ENCODE measurements at places on chromosomes 13 and 19. TPM values are rescaled to one million over a fixed set of nuclear protein-coding genes. Genes with fewer than 3 reads are reported as not detected.

The WTIP gene
- 45.9 TPM for total RNA-seq

The ZNF888 gene
- 15.3 TPM for total RNA-seq

The CEACAM19 gene
- total RNA-seq, result 11.0 TPM

DNA sequence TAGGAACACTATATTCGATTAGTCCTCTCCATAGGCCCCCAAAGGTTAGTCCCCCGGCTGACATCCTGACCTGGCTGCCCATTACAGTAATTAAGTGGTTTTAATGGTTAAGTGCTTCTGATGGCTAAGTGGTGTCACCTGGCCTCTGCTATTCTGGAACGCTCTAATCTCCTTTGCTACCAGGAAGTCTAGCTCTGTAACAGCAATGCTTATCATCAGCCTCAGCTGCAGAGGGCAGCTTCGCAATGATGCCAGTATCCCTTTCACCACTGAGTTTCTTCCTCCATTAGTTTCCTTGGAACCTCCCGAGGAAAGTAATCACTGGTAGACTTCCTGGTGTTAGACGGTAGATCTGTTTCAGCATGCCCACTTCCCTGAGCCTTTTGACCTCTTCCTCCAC lies 8.6 kb upstream of the RNF6 start:
- no peak overlapping the region for H3K4me3 ChIP-seq
- DNase-seq, result no peak
- H3K27ac ChIP-seq, result no peak overlapping the region
- H3K4me1 ChIP-seq, result no peaks in the 10 kb centered on the region
- H3K36me3 ChIP-seq, result no peaks in the 10 kb centered on the region
- H3K27me3 ChIP-seq, result peaks cover 7% of the 10 kb centered on the region

DNA sequence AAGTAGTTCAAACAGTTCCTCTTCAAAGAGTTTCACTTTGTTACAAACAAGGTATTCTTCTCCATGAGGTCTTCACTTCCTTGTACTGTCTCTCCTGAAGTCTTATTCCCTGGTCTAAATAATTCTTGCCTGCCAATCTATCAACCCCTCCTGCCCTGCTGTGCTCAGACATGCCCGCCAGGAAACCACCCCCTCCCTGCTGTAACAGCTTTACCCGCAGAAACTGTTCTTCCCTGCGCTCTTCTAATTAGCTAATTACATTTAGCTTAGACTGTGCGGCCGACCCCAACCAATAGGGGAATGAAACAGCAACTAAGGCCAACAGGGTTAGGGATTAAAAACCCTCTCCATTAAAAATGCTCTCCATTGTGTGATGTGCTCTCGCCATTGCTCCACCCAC lies 46.7 kb downstream of the ZNF846 start:
- H3K27me3 ChIP-seq, result no peaks in the 10 kb centered on the region
- no peaks in the 10 kb centered on the region for H3K36me3 ChIP-seq
- no peak overlapping the region for H3K4me3 ChIP-seq
- no peak overlapping the region for H3K27ac ChIP-seq

DNA sequence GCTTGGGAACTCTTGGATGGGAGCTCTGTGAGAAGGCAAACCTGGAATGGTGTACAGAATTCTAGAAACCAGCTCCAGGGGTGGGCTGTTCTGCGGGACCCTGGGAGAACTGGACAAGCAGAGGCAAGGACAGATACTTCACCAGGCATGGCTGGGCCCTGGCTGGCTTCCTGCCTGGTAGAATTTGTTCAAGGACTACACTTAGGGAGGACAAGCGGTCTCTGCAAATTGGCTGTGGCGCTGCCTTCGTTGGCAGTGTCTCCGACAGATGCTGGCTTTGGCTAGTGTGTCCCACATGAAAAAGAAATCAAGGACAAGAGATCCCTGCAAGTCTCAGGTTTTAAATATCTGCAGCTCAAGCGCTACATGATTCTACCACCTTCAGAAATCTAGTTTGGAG lies 12.4 kb downstream of the CEBPG start:
- peaks cover under 1% of the 10 kb centered on the region for H3K36me3 ChIP-seq
- DNase-seq, result no peak
- no peak overlapping the region for H3K4me3 ChIP-seq

The HIPK4 gene
- 0.20 TPM for total RNA-seq

GRCh38 chr13:112452380-112453206 lies 76.4 kb downstream of the SPACA7 start:
- H3K27me3 ChIP-seq, result peaks cover 17% of the 10 kb centered on the region
- H3K36me3 ChIP-seq, result no peaks in the 10 kb centered on the region
- no peak for DNase-seq
- H3K4me1 ChIP-seq, result no peaks in the 10 kb centered on the region

DNA sequence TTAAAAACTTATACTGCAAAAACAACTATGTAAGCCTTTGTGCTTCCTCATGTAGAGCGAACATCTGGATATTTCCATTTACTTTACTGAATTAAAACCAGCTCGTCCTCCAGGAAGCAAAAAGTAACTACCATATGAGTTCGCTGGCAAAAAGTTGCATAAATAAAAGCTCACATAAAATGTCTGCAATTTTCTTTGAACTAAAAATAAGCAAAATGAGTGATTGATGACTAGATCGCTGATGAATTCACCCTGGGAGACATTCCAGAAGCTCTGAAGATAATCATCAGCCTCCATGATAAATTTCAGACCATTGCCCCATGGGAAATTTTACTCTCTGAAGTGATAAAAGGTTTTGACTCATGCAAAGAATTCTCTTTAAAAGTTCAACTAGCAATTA lies 67.3 kb upstream of the SACS start:
- no peak overlapping the region for H3K4me3 ChIP-seq
- peaks cover 63% of the 10 kb centered on the region for H3K4me1 ChIP-seq
- H3K27ac ChIP-seq, result peak overlapping the region; percentile 93
- DNase-seq, result no peak
- H3K27me3 ChIP-seq, result no peaks in the 10 kb centered on the region

- no peaks in the 10 kb centered on the region for H3K36me3 ChIP-seq
- no peak for DNase-seq
- no peak overlapping the region for H3K27ac ChIP-seq
- H3K4me3 ChIP-seq, result peak overlapping the region; percentile 48
- peaks cover 59% of the 10 kb centered on the region for H3K27me3 ChIP-seq
These were observed 3.2 kb upstream of the PLPP2 start for GRCh38 chr19:294341-294945.

DNA sequence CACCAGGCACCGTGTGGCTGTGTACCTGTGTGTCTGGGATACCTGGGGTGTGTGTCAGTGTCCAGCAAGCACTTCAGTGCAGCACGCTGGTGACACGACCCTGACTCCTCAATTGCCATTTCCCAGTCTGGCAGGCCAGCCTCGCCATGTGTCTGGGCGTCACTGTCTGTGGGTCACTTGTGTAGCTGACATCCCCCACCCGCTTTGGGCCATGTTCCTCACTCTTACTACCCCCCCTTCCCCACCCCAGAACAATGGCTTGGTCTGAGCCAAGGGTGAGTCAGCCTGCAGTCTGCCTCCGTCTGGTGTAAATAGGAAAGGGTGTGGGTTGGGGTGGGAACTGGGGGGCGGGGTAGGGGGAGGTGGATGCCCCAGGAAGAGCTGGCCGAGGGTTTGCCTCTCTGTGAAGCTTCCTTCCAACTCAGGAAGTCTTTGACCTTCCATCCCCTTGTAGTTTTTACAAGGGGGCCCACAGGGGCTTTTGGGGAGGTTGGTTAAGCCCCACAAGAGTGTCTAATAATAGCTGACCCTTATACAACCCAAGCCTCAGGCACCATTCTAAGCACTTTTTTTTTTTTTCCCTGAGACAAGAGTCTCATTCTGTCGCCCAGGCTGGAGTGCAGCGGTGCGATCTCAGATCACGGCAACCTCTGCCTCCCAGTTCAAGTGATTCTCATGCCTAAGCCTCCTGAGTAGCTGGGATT lies 17.6 kb downstream of the NOVA2 start:
- no peak overlapping the region for H3K27ac ChIP-seq
- H3K36me3 ChIP-seq, result no peaks in the 10 kb centered on the region
- peaks cover 4% of the 10 kb centered on the region for H3K4me1 ChIP-seq
- no peak for DNase-seq
- peaks cover 64% of the 10 kb centered on the region for H3K27me3 ChIP-seq

DNA sequence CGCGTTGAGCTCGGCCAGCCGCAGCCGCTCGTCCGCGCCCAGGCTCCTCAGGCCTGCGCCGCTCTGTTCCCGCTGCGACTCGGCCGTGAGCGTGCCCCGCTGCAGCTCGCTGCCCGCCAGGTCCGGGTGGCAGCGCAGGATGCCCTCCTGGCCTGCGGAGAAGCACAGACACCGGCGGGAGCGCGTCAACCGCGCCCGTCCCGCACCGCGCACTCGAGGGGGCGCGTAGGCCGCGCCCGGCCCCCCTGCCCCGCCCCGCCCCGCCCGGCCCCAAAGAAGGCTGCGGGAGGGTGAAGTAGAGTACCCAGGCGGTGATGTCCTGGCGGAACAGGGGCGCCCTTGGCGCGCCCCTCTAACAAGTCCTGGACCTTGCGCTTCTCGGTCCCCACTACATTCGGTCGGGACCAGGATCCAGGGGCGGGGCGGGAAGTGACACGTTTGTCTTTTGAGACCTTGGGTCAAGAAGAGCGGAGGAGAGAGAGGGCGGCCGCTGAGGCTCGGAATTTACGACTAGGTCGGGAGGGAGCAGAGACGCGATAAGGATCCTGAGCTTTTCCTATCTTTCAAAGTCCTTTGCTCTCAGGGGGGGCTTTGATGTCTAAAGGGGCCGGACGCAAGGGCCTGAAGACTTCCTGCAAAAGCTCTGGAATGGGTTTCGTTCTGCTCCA lies 9.3 kb upstream of the CDX2 start:
- DNase-seq, result no peak
- no peak overlapping the region for H3K4me3 ChIP-seq
- H3K27me3 ChIP-seq, result peaks cover 95% of the 10 kb centered on the region
- H3K36me3 ChIP-seq, result no peaks in the 10 kb centered on the region

- no peak within 1 kb of the TSS for H3K4me3 ChIP-seq
- H3K27me3 ChIP-seq, result no peaks in the 10 kb centered on the region
- no peaks in the 10 kb centered on the region for H3K4me1 ChIP-seq
- peaks cover 9% of the 10 kb centered on the region for H3K36me3 ChIP-seq
These were observed at the start of gene ZNF728 for GRCh38 chr19:23002690-23003422. TSS of gene ZNF728 (minus strand) at chr19:23003176. CDS start at chr19:23003030, 146 bp downstream.

The MIA gene
- 1.4 TPM for total RNA-seq

- peak; percentile 84 for DNase-seq
- peaks cover 12% of the 10 kb centered on the region for H3K4me1 ChIP-seq
- H3K36me3 ChIP-seq, result peaks cover 24% of the 10 kb centered on the region
These were observed at the start of gene RAB3D for GRCh38 chr19:11339254-11340098. TSS of gene RAB3D (minus strand) at chr19:11339657. CDS start at chr19:11337399, 2,258 bp downstream.

The CNOT3 gene
- 67.6 TPM for total RNA-seq

The OR10H4 gene
- total RNA-seq, result not detected

The RRAS gene
- total RNA-seq, result 26.9 TPM

The PRKCSH gene
- total RNA-seq, result 381 TPM

The SIGLEC10 gene
- total RNA-seq, result not detected

DNA sequence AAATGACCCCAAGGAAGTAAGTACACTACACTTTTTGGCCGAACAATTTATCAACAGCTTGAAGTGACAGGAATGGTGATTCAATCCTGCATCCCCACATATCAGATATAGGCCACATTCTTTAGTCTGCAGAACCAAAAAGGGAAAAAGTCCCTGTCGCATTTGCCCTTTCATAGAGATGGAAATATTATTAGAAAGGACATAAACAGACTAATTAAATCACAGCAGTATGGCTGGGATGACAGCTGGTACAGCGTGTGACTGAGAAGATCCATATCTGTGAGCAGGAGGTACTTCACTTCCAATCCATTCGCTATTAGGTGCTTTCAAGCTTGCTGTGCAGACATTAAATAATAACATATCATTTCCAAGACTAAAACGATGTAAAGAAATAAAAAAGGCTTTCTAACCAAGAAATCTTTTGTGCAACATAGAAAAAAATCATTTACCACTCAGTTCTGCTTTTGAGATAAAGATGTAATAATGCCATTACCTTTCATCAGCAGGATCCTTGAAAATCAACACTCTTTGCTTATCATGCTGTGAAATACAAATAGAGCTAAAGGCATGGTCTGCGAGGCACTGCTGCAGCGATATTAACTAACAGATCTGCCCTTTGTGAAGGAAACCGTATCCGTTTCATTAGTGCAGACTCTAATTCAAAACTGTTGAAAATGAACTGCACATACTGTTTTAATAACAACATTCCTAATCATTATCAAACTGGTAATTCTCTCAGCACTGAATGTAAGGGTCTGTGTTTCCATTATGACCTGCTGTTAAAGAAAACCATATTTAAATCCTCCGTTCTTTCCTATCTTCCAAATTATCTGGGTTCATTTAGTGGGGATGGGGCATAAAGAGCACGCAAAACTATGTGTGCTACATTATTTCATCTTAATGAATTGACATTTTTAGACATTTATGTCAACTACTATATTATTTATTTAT lies 245.6 kb downstream of the DACH1 start:
- peak overlapping the region; percentile 56 for H3K27ac ChIP-seq
- no peak for DNase-seq
- peaks cover 70% of the 10 kb centered on the region for H3K4me1 ChIP-seq
- no peaks in the 10 kb centered on the region for H3K27me3 ChIP-seq
- no peaks in the 10 kb centered on the region for H3K36me3 ChIP-seq

The FFAR1 gene
- 1.2 TPM for total RNA-seq

- DNase-seq, result no peak
- peaks cover 9% of the 10 kb centered on the region for H3K27me3 ChIP-seq
- no peaks in the 10 kb centered on the region for H3K36me3 ChIP-seq
- no peak overlapping the region for H3K27ac ChIP-seq
- peaks cover 7% of the 10 kb centered on the region for H3K4me1 ChIP-seq
- H3K4me3 ChIP-seq, result no peak overlapping the region
These were observed 49.3 kb downstream of the GNG7 start for GRCh38 chr19:2653218-2653617.

GRCh38 chr19:48686088-48686487 lies 9.7 kb upstream of the FUT2 start:
- no peak overlapping the region for H3K4me3 ChIP-seq
- DNase-seq, result no peak
- no peak overlapping the region for H3K27ac ChIP-seq
- H3K27me3 ChIP-seq, result peaks cover 3% of the 10 kb centered on the region

DNA sequence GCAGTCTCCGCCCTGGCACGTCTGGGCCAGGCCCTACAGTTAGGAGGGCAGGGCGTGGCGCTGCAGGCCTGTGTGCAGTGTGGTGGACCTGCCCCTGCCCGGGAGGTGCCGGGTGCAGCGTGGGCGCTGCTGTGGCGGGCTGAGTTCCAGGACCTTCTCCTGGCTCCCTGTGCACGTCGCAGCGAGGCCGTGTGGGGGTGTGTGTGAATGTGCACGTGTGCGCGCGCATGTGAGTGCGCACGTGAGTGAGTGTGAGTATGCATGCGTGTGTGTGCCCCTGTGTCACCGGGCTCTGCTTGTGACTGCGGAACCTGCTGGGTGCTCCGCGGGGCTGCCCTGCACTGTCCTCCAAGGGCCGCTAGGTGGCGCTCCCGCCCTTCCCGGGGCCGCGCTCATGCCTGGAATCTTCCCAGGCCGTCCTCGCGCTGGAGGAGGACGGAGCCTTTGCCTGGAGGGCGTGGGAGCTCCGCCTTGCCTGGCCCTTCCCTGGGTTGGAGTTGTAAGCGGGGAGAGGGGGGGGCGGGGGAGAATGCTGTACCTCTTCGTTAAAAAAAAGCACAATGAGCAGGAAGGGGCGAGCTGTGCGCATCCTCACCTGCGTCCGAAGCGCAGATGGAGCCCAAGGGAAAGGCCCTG lies 79.3 kb downstream of the KDM4B start:
- no peaks in the 10 kb centered on the region for H3K27me3 ChIP-seq
- H3K4me1 ChIP-seq, result peaks cover 10% of the 10 kb centered on the region
- H3K36me3 ChIP-seq, result peaks cover 12% of the 10 kb centered on the region
- peak; percentile 93 for DNase-seq
- no peak overlapping the region for H3K4me3 ChIP-seq
- H3K27ac ChIP-seq, result no peak overlapping the region

- H3K4me1 ChIP-seq, result peaks cover 19% of the 10 kb centered on the region
- no peak overlapping the region for H3K27ac ChIP-seq
- H3K4me3 ChIP-seq, result no peak overlapping the region
- H3K36me3 ChIP-seq, result peaks cover 2% of the 10 kb centered on the region
- H3K27me3 ChIP-seq, result no peaks in the 10 kb centered on the region
- no peak for DNase-seq
These were observed 40.0 kb upstream of the ISYNA1 start for GRCh38 chr19:18477974-18478373.
